Sciatic nerve (tissue), 2 donors: ENCODE measurements at places on chromosomes 6 and 20. TPM values are rescaled to one million over a fixed set of nuclear protein-coding genes. Genes with fewer than 3 reads are reported as not detected.

HLA-DQA1 gene
- 26.0 TPM for total RNA-seq

GMPR gene
- 11.9 TPM for total RNA-seq

MUC21 gene
- 0.18 TPM for total RNA-seq

DEF6 gene
- 11.6 TPM for total RNA-seq

BANF2 gene
- not detected for total RNA-seq

HRH3 gene
- not detected for total RNA-seq

MROH8 gene
- 5.2 TPM for total RNA-seq

CLVS2 gene
- total RNA-seq = 0.04 TPM

RIN2 gene
- 94.9 TPM for total RNA-seq

XKR7 gene
- not detected for total RNA-seq

WFDC5 gene
- not detected for total RNA-seq
